NCI-H146 (cell line): ENCODE measurements at places on chromosomes 6 and 20.

- no peak for DNase-seq
Observed at GRCh38 chr6:87082160-87082721, 12.7 kb downstream of the CGA start.

DNA sequence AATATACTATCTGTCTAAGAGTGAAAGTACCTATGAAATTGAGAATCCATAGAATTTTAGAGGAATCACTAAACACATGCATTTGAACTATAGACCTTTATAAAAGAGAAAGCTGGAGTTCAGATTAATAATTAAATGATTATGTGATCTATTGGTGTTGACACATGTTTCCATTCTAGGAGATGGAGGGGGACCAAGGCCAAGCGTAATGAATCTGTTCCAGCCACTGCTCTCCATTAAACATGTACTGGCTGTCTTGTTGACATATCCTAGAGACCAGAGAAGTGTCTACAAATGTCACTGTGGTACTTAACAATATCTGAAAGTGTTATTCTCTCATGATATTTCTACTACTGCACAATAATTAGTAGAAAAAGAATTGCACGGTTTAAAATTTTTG, 432.4 kb downstream of the BMP2 start:
- no peak for DNase-seq

DNA sequence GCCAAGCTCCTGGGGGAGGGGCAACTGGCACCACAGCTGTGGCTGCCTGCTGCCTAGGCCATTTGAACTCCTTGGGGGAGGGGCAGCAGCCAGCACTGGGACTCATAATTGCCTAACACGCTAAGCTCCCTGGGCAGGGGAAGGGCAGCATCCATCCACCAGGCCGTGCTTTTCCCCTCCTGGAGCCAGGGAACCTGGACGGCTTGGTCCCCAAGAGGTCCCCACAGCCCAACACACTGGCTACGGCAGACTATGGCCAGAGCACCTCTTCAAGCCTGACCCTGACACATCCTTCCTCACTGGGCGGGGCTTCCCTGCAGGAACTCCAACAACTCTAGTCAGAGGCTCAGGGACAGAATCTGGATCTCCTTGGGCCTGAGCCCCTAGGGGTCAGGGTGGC, 269.4 kb downstream of the RNF144B start:
- no peak for DNase-seq

DNA sequence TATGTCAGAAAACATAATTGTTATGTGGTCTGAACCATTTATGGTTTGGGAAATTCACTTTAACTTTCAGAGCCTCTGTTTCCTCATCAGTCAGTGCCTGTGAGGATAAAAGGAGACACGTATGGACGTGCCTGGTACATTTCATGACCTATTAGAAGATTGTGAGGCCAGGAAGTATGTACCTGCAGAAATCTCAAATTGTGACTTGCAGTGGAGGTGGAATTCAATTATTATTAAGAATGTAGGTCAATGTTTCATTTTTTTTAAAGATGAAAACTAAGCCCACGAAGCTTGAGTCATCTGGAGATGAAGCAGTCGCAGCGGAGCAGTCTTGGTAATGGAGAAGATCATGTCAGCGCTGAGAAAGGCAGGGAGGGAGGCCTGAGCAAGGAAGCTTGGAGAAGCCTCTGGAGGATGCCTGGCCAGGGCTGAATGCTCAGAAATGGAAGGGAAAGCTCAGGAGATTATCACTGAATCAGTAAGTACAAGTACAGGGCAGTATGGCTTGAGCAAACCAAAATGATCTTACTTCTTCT, 3.9 kb upstream of the DSE start:
- no peak for DNase-seq

GRCh38 chr6:99689916-99690685, 83.5 kb downstream of the PRDM13 start:
- no peak for DNase-seq

DNA sequence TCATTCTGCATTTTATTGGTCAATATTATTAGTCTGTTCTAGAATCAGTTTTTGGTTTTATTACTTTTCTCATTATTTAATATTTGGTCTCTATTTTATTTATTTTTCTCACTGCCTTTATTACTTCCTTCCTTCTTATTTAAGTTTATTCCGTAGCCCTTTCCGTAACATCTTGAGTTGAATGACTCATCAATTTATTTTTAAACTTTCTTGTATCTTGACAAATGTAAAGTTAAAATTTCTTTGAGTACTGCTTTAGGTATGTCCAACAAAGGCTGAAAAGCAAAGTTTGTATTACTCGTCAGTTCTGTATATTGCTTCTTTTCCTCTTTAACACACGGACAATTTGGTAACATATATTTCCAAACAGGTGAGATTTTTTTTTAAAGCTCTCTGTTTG, 192.0 kb downstream of the CD109 start:
- no peak for DNase-seq

- DNase-seq = no peak
Observed at GRCh38 chr20:1817577-1818211, 77.5 kb upstream of the SIRPA start.

DNA sequence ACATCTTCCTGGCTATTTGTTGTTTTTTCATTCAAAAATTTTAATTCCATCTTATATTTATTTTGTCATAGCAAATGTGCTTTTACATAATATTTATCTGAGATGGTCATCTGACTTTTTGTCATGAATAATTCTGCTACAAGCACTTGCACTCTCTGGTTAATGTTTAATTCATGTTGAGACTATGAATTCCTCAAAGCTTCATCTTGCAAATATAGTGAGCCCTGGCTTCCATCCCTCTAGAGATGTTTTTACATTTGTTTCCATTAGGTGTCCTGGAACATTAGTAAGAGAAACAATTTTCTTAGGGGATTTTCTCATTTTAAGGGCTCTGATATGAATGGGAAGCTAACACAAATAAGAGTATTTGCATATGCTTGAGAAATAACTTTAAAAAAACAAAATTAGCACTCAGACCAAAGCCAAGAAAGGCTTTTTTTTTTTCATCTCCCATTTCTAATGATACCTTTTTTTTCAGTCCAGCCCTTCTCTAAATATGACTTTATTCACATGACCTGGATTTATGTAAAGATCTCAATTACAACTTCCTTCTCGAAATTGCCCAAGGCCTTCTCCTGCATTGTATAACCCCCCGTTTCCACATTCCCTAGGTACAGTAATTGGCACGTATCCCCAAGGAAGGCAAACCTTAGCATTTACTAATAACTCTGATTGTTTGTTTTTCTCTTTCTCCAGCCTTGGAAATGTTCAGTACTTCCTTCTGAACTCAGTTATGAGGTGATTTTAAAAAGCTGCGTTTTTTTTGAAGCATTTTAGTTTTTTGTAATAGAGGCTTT, 797.0 kb upstream of the GJE1 start:
- DNase-seq = no peak

DNA sequence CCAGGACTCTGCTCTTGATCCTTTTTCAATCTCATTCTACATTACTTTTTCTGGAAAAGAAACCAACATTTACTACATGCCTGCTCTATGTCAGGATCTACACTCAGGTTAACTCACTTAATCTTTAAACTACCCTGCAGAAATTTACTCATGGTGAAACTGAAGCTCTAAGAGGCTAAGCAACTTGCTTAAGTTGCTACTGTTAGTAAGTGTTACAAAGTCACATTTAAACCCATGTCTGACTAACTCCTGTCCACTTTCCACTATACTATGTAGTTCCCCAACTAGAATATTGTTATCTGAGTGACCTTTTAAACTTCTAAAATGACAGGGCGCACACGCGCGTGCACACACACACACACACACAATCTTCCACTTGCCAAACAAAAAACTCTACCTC, 5.0 kb downstream of the CEP162 start:
- DNase-seq = no peak

- DNase-seq = no peak
Observed at GRCh38 chr6:20173833-20174792, 38.2 kb downstream of the MBOAT1 start.

DNA sequence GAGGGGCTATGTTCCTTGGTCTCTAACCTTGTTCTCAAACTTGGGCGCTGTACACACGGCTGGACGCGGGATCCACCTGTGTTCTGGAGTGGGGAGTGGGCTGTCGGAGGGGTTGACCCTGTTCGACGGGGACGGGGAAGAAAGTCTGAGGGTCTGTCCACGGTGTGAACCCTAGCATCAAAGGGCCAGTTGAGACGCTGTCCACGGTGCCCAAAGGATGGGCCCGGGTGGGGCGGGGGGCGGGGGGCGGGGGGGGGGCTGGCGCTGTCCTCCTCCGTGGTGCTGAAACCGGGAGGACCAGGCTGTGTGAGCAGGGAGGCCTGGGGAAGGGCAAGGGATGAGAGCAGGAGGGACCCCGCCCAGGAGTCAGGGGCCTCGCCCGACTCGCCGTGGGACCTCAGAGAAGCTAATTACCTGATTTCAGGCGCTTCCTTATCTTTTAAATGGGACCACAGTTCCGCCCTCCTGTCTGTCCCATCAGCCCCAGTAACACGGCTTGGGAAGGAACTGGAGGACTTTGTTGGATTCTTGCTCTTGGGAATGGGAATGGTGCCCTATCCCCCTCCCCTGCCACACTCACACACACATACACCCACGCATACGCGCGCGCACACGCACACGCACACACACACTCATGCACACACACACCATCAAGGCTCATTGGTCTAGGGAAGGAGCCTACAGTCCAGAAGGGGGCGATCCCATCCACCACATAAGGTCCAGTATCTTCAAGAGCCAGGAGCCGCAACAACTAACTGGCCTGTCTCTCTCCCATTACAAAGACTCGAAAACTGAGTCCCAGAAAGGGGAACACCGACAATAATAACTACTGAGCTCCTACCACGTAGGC, 1.0 kb upstream of the VSTM2L start:
- DNase-seq = peak; percentile 87

GRCh38 chr6:78829407-78829806, 37.9 kb upstream of the IRAK1BP1 start:
- no peak for DNase-seq

DNA sequence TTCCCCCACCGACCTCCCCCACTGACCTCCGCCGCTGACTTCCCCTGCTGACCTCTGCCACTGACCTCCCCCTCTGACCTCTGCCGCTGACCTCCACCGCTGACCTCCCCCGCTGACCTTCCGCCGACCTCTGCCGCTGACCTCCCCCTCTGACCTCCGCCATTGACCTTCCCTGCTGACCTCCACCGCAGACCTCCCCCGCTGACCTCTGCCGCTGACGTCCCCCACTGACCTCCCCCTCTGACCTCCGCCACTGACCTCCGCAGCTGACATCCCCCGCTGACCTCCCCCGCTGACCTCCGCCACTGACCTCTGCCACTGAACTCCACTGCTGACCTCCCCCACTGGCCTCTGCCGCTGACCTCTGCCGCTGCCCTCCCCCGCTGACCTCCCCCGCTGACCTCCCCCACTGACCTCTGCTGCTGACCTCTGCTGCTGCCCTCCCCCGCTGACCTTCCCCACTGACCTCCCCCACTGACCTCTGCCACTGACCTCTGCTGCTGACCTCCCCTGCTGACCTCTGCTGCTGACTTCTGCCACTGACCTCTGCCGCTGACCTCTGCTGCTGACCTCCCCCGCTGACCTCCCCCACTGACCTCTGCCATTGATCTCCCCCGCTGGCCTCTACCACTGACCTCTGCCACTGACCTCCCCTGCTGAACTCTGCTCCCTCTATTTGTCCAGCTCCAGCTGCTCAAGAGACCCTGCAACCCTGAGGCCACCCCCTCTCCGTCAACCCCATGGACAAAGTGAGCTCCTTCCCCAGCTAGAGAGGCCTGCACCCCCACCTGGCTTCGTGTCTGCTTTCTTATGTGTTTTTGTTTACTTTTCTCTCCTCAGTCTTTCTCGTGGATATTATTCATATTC, 91.4 kb upstream of the AFDN start:
- DNase-seq = no peak

GRCh38 chr20:25139029-25139705, 56.3 kb upstream of the ENTPD6 start:
- DNase-seq = peak; percentile 52

DNA sequence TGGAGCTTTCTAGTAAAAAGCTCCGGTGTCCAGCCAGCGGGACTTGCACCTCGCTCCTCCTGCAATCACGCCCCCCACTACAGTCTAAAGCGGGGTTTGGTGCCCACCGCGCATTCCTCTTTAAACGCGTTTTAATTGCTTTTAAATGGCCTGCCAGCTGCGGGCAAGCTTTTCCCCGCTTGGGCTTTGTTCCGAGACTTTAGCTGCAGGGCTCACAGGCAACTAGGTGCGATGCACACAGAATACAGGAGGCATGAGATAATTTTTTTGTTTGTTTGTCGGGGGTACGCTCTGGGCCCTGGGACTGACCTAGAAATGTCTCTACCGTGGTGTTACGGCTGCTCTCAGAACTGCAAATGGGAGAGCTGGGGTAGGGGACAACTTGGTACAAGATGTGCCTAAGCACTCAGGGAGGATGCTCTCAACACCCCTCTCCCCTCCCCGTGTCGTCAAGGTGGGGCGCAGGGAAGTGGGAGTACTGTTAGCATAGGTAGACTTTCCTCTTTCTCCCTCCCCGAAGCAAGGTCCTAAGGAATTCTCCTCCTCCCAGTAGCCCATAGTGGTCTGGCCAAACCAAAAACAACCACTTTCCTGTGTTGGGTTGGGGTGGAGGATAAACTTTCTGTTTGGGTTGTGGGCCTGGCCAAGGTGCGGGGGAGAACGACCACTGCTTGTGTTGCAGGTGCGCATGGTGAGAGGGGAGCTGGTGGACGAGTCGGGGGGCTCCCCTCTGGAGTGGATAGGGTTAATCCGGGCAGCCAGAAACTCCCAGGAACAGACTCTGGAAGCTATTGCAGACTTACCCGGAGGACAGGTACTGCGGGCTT, 1.6 kb downstream of the PRDM13 start:
- no peak for DNase-seq

DNA sequence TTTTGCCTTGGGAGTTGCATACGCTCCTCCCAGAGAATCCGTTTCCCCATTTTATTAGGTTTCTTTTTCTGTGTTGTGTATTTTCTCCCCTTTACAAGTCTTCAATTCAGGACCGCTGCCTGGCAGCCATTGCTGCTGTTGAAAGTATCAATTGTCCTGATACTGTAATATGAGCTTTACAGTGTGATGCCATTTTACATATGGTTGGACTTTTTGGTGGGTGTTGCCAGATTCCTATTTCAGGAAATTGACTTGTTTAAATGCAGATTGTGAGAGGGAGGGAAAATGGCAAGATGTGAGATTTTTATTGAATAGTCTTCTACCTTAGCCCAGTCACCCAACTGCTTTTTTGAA, 1.2 kb downstream of the PANK2 start:
- DNase-seq = peak; percentile 39

GRCh38 chr6:54206510-54206909, 95.3 kb downstream of the MLIP start:
- no peak for DNase-seq
